CD4-positive, alpha-beta T cell (primary cell): ENCODE measurements at places on chromosomes 4 and X.

GRCh38 chr4:17092736-17093437 lies 194.4 kb upstream of the LDB2 start:
- DNase-seq: no peak

DNA sequence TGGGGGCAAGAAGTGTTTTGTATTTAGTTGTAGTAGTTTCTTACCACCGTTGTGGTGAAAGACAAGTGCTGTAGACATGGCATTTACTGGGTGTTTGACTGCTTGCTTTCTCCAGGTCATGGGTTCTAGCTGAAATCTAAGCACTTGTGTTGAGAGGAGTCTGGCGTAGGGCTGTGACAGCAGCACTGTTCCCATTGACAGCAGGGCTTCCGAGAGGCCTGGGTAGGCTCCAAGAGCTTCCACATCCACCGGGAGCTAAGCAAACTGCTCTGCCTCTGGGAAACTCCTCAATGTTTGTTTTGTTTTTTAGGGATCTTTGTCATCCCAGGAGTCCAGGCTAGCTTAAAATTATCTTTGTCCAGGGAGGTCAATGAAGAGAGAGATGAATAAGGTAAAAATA lies 44.3 kb downstream of the BMPR1B start:
- DNase-seq: no peak

- no peak for DNase-seq
Measured at GRCh38 chr4:140103676-140104075, 50.3 kb downstream of the MAML3 start.

GRCh38 chr4:119728692-119729593 lies 100.3 kb upstream of the PDE5A start:
- DNase-seq: no peak

- DNase-seq: no peak
Measured at GRCh38 chr4:149173241-149174013, 642.2 kb downstream of the IQCM start.

GRCh38 chr4:26493461-26493860 lies 3.2 kb upstream of the CCKAR start:
- no peak for DNase-seq
